ENCODE measurements at places on chromosomes 7 and 10. TPM values are rescaled to one million over a fixed set of nuclear protein-coding genes. Genes with fewer than 3 reads are reported as not detected.

DNA sequence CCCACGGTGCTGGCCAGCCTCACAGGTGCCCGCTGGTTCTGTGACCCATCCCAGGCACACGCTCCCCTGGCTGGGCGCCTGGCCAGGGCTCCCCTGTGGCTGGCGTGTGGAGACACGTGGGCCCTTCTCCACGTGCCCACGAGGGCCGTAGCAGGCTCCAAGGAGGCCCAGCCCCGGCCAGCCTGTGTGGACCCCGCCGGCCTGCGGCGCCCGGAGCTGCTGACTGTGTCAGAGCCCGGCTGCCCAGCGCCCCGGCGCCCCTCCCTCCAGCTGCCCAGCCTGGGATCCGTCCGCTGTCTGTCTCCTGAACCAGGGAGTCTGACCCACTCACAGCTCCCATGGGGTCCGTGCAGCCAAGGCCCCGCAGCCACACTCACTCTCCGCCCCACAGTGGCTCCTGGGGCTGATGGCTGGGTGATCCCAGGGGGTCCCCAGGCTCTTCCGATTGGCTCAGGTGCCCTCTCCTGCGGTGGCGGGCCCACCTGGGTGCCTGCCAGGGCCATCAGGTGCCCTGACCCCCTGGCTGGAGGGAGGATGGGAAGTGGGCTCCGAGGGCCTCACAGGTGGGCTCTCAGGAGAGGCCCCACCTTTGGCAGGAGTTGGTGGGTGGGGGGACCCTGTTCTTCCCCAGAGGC, 9.6 kb downstream of the TMEM184A start:
- no peak for DNase-seq

GRCh38 chr10:16184096-16184597, 252.7 kb upstream of the PTER start:
- no peak for DNase-seq

DNA sequence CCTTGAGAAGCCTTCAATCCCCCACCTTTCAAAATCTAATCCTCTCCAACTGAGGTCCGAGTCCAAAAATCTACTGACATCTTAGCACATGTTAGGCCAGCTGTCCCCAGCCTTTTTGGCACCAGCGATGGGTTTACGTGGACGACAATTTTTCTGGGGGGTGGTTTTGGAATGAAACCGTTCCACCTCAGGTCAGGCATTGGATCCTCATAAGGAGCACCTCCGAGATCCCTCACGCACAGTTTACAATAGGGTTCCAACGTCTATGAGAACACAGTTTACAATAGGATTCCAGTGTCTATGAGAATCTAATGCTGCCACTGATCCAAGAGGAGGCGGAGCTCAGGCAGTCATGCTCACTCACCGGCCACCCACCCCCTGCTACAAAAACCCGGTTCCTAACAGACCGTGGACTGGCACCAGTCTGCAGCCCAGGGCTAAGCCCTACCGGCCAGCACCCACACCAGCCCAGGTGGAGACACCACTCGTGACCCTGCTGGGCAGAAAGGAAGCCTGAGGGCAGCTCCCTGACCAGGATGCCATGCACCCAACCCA, 107.6 kb downstream of the DIP2C start:
- DNase-seq: no peak

DNA sequence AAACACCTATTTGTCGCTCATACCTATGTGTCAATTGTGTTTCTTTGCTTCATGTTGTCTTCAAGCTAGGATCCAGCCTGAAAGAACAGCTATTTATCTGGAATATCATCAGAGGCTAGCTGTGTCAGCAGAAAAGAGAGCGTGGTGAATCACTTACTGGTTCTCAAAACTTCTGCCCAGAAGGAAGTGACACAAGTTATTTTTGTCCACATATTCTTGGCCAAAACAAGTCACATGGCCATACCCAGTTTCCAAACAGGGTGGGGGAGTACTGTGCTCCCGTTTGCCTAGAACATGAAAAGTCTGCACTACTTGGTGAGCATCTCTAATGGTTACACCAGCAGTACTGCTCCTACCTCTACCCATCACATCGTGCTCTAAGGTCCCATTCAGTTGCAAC, 160.9 kb upstream of the CSTF2T start:
- DNase-seq: no peak

The UNCX gene
- 6.5 TPM for polyA plus RNA-seq

- no peak for DNase-seq
Observed at GRCh38 chr10:14385596-14386593, 55.2 kb upstream of the FRMD4A start.

DNA sequence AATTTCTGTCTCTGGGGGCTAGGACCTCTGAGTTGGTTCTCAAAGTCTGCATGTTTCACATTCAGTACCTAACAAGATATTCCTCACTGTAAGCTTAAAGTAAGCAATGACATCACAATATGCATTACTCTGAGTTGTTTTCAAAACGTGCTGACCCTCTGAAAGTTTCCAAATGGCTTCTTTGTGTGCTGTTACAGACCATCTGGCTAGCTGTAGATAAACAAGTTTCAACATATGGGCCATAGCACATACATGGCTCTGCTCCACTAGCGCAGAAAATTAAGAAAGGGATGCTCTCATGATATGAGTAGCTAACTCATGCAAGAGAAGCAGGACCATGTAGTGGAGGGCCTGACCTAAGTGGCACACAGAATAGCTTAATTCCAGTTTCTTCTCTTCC, 119.0 kb downstream of the HTR7 start:
- DNase-seq: no peak

- no peak for DNase-seq
Observed at GRCh38 chr7:31763548-31763947, 76.5 kb downstream of the PPP1R17 start.

The PPP1R3C gene
- 40.9 TPM for polyA plus RNA-seq

DNA sequence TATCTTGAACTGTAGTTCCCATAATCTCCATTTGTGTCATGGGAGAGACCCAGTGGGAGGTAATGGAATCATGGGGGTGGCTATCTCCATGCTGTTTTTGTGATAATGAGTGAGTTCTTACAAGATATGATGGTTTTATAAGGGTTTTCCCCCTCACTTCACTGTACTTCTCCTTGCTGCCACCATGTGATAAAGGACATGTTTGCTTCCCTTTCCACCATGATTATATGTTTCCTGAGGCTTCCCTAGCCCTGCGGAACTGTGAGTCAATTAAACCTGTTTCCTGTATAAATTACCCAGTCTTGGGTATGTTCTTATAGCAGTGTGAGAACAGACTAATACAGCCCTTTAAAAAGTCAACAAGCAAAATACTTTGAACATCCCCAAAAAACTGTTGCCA, 427.7 kb downstream of the HTR7 start:
- no peak for DNase-seq

DNA sequence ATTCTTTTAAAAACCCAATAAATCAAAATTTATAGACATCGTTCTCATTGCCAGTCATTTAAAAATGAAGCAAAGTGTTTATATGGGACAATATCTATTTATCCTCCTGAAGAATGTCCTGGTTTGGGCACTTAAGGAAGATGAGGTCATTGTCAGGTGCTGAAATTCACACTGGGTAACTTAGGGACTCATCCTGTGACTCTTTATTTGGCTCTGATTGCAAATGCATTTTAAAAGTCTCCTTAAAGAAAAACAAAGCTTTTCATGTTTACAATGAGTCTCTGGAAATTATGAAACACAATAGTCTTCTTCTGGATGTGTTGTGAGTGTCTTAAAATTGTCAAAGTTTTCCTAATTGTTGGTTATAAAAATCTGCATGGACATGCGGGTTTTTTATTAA, 69.5 kb upstream of the GPR158 start:
- no peak for DNase-seq

GRCh38 chr10:26622891-26623290, 74.6 kb upstream of the PDSS1 start:
- DNase-seq: no peak

The CLDN3 gene
- polyA plus RNA-seq: 27.7 TPM

DNA sequence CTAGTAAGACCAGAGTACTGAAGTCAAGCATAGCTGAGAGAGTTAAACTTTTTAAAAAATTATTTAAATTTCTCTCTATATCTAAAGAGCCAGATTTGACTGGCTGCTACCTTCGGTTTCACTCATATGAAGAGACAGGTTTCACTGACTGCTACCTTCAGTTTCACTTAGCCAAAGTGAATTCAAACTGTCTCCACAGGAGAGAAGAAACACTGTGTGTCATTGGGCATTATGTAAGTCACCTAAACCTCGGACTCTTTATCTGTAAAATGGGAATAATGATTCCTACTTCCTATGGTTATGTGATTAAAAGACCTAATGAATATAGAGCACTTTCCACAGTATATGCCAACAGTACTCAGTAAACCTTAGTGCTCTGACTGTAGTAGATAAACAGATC, 41.6 kb upstream of the MET start:
- no peak for DNase-seq

The SRRM3 gene
- 2.3 TPM for polyA plus RNA-seq

DNA sequence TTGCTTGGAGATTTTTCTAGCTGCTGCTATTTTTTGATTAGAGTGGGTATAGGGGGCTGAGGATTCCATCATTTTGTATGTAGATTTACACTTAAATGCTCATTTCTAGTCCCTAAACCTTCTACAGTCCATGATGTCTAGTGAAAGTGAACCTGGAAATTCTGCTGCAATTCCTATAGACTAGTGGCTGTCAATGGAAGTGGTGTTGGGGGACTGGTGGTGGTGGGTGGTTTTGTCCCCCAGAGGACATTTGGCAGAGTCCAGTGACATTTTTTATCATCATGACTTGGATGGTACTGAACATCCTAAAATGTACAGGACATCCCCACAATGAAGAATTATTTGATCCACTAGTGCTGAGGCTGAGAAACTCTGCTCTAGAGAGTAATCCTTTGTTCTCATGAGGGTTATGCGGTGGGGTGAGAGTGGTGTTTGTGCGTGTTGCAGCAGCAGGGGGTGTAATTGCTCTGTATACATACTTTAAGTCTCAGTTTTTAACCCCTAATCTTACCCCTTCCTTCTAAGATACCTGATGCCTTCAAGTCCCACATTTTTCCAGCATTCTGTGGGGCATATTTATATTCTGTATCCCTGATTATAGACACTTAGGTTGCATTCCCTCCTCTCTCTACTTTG, 35.0 kb downstream of the KIF11 start:
- DNase-seq: no peak

The COL28A1 gene
- polyA plus RNA-seq: 9.8 TPM

GRCh38 chr10:62655337-62655994, 149.1 kb upstream of the ADO start:
- no peak for DNase-seq

DNA sequence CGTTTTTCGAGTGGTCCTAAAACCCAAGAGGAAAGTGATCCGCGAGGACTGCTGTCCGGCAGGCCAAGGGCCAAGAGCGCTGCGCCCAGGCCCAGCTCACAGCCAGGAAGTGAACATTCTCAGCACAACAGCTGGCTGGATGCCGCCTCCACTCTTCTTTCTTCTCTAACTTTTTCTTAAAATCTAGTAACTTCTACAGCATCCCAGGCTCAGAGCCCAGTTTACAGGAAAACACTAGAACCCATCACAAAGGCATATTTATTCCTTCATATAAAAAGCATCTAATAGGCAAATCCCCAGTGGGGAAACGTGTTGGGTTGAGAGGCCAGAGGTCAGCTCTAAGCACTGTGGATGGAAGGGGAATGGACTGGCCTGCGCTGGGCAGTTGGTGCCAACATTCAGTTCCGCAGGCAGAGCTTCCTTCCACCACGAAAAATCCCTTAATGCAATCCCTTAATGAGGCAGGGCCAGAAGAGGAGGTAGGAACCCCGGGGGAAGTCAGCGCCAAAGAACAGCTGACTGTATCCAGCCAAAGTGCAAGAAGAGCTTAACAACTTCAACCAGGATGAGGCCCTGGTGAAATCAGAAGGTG, 74.8 kb downstream of the ZRANB1 start:
- no peak for DNase-seq

DNA sequence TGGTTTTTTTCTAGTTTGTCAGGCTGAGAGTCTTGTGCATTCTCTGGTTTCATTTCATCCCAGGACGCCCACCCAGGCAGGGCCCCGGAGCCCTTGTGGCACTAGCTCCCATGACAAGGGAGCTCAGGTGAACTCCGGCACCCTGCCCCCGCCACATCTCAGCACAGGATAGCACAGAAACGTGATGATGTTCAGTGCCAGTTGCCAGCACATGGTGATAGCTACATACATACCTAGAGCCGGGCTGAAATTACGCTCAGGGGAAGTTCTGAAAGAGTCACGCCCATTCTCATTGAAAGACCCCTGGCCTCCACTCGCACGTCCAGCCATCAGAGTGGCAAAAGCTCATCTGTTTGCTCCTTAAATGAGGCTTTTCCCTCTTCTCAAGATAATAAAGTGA, 273.7 kb downstream of the PTPRN2 start:
- DNase-seq: no peak

The BTRC gene
- polyA plus RNA-seq: 28.3 TPM

The CYP2C19 gene
- not detected for polyA plus RNA-seq

- no peak for DNase-seq
Observed at GRCh38 chr7:107726356-107727130, 17.4 kb upstream of the CBLL1 start.

DNA sequence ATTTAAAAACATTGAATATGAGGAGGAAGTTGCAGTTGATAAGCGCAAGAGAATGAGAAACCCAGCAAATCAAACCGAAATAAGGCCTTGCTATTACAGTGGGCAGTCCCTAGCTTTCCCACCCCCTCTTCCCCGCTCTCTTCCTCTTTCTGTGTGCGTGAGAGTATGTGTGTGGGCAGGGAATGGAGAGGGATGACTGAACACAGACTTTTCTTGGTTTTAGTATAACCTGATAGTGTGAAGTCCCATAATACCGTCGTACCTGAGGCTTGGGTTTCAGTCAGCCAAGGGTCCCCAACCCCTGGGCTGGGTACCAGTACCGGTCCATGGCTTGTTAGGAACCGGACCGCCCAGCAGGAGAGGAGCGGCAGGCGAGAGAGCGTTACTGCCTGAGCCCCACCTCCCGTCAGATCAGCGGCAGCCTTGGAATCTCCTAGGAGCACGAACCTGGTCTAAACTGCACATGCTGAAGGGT, 255.3 kb downstream of the CELF2 start:
- no peak for DNase-seq

DNA sequence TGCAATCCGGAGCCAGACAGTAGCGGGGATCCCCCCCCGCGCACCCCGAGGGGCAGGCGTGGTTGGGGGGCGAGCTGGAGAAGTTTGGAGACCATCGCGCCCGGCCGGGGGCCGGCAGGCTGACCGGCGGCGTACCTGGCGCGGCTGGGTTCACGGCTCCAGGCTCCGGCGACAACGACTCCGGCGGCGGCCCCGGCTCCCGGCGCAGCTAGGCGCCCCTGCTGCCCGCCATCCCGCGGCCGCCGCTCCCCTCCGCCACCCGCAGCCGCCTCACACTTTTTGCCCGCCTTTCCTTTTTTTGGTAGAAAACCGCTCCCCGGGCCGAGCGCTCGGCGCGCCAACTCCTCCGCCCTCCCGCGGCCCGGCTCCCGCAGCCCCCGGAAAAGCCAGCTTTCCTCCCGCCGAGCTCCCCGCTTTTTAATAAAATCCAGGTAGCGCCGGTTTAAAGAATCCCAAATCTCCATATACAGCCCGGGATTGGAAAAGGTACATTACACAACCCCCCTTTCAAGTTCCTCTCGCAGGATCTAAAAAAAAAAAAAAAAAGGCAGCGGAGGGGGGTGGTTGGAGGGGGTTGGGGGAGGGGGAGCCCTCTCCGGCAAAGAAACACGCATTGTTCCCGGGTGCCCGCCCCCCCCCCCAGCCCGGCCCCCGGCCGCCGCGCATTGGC, at the start of gene TNRC18:
TSS of gene TNRC18 (minus strand) at position 529 of the 670 bp plus-strand sequence. CDS start 2,588 bp downstream, outside the sequence.
- DNase-seq: no peak

Measured in right renal cortex interstitium (tissue), 3 donors.